ENCODE measurements at places on chromosomes 6 and 20. TPM values are rescaled to one million over a fixed set of nuclear protein-coding genes. Genes with fewer than 3 reads are reported as not detected.

Gene CTAGE9
- not detected for total RNA-seq

Gene SCUBE3
- 2.2 TPM for total RNA-seq

GRCh38 chr6:144853603-144854002 is 568.5 kb downstream of the UTRN start:
- no peaks in the 10 kb centered on the region for H3K4me1 ChIP-seq
- no peak overlapping the region for H3K27ac ChIP-seq
- DNase-seq: no peak
- no peaks in the 10 kb centered on the region for H3K27me3 ChIP-seq

GRCh38 chr6:82602776-82603175 is 239.2 kb downstream of the TPBG start:
- no peak overlapping the region for H3K27ac ChIP-seq
- no peaks in the 10 kb centered on the region for H3K36me3 ChIP-seq
- peaks cover 3% of the 10 kb centered on the region for H3K27me3 ChIP-seq
- DNase-seq: no peak
- H3K4me1 ChIP-seq: no peaks in the 10 kb centered on the region
- H3K4me3 ChIP-seq: no peak overlapping the region

- H3K4me3 ChIP-seq: no peak overlapping the region
- peaks cover 11% of the 10 kb centered on the region for H3K4me1 ChIP-seq
- H3K36me3 ChIP-seq: no peaks in the 10 kb centered on the region
- no peak overlapping the region for H3K27ac ChIP-seq
Observed at GRCh38 chr20:34534391-34535165, 18.4 kb downstream of the DYNLRB1 start.

GRCh38 chr20:63766695-63767426 is 27.3 kb downstream of the SLC2A4RG start:
- H3K36me3 ChIP-seq: peaks cover 21% of the 10 kb centered on the region
- no peaks in the 10 kb centered on the region for H3K4me1 ChIP-seq
- H3K4me3 ChIP-seq: no peak overlapping the region
